ENCODE measurements at places on chromosomes 4 and X.
A peak's percentile ranks its signal among the peaks of the same experiment; 100 is the strongest.

DNA sequence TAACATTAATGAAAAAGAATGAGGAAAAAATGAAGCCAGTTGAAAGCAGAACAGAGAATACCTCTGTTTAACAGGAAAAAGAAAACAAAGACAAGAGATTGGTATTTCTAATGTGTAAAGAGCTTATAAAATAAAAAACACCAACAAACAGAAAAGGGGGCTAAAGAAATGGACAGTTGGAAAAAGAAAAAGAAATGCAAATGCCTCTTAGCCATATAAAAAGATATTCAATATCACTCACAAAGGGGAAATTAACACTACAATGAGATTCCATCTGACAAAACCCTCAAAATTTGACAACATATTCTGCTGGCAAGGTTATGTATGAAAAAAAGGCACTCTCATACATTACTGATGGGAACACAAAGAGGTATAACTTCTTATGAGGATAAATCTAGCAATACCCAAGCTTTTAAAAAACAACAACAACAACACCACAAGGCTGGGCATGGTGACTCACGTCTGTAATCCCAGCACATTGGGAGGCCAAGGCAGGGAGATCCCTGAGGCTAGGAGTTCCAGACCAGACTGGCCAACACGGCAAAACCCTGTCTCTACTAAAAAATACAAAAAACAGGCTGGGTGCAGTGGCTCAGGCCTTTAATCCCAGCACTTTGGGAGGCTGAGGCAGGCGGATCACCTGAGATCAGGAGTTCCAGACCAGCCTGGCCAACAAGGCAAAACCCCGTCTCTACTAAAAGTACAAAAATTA is 75.8 kb downstream of the FRYL start:
- DNase-seq, result no peak

DNA sequence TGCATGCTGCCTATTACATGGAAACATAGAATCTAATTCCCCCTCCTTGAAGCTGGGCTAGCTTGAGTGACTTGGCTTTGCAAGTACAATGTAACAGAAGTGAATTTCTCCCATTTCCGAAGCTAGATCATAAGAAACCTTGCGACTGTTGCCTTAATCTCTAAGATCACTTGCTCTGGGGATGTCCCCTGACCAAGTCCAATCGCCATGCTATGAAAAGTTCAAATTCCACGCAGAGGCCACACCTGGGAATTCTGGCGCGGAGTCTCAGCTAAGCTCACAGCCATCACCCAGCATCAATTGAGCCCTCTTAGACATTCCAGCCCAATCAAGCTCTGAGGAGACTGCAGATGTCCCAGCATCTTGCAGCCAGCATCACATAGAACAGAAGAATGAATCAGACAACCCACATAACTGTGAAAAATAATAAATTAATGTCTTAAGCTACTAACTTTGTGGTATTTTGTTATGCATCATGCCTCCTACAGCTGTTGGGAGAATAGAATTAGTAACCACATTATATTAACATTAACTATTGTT is 27.0 kb downstream of the GPM6A start:
- DNase-seq, result no peak

GRCh38 chr4:101005659-101006058 is 341.7 kb downstream of the PPP3CA start:
- DNase-seq, result no peak

GRCh38 chrX:133527415-133527814 is 112.1 kb upstream of the GPC4 start:
- DNase-seq, result no peak

GRCh38 chr4:113147498-113148111 is 98.2 kb downstream of the ANK2 start:
- DNase-seq, result peak; percentile 11

DNA sequence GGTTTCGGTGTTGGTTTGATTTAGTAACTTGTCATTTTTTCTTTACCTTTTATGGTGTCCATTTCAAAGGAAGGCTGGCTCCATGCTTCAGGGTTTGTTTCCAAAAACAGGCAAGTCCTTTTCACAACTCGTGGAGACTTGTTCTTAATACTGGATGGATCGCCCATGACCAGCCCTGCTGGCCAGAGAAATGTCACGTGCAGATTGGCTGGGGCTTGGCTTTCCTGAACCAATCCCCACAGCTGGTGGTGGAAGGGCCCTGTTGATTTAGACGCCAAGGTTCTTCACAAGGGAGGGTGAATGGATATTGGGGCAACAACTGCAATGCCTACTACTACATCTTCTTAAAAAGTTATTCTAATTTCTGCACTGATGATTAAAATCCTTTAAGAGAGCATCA is 92.6 kb downstream of the SHROOM3 start:
- no peak for DNase-seq

GRCh38 chr4:149370002-149370401 is 445.6 kb downstream of the IQCM start:
- no peak for DNase-seq

Data from fibroblast of the aortic adventitia (primary cell).